Glutamatergic neuron (in vitro differentiated cells): ENCODE measurements at places on chromosomes 6 and 20. TPM values are rescaled to one million over a fixed set of nuclear protein-coding genes. Genes with fewer than 3 reads are reported as not detected.

Gene IL17A
- not detected for total RNA-seq

Gene CD24
- total RNA-seq = 782 TPM

Gene B3GALT4
- 8.6 TPM for total RNA-seq

Gene DEFB125
- total RNA-seq = not detected

Gene BTN1A1
- total RNA-seq = not detected

Gene LINC00237
- total RNA-seq = not detected

Gene CRISP3
- total RNA-seq = not detected

Gene NMBR
- not detected for total RNA-seq

Gene NINL
- 86.8 TPM for total RNA-seq

Gene PKIB
- total RNA-seq = 48.1 TPM

Gene CDSN
- total RNA-seq = not detected

Gene NKAPL
- total RNA-seq = 0.69 TPM

Gene MAS1
- not detected for total RNA-seq

Gene GPSM3
- total RNA-seq = 3.2 TPM

Gene UCKL1
- total RNA-seq = 130 TPM

Gene PTGIS
- total RNA-seq = 0.12 TPM

Gene PSMB9
- not detected for total RNA-seq

Gene GPX6
- not detected for total RNA-seq

Gene NFKBIE
- 15.3 TPM for total RNA-seq

Gene GRM1
- 0.17 TPM for total RNA-seq
